ENCODE measurements at places on chromosomes 3 and 15.

DNA sequence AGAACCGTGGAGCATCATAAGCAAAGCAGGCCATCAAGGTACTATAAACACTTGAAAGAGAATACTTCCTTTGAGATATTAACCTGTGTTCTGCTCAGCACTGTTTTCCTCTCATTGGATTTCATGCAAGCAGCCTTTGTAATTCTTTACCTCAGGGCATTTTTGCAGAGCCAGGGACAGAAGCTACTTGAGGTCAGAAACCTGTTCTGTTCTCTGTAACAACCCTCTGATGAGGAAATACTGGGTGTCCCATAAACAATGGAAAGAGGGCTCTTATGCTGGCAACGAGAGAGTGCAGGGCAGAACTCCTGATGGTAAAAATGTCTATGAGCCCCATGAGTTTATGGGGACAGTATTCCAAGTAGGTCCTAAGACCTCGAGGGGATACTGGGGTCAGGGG is 66.0 kb downstream of the DCLK3 start:
- DNase-seq, result no peak

GRCh38 chr3:98901119-98901391 is 440 bp downstream of the DCBLD2 start:
- DNase-seq, result no peak

DNA sequence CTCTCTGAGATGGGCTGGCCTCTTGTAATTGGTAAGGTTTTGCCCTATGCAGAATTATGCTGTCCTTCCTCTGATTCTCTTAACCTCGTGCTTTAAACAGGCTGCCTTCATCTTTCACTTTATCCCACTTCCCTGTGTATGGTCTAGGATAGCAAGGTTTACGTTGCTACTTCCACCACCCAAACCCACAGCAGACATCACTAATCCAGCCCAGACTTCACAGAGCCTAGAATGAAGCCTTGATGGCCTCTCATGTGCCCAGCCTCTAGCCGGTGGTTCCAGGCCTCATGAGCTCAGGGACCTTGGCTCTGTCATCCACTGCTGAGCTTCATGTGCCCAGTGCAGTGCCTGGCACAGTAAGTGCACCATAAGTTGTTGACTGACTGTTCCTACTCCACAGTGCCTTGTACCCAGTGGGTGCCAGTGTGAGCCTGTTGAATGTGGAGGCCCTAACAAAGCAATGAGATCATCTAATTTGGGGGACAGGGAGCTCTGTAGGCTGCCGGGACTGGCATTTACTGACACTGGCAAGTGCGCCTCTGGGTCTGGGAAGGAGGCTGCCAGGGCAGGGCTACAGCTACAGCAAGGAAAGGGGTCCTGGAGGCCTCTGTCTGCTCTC is 12.5 kb downstream of the SLC6A6 start:
- DNase-seq, result no peak

- DNase-seq, result no peak
Observed at GRCh38 chr3:146274833-146275232, 23.9 kb upstream of the PLSCR4 start.

- DNase-seq, result no peak
Observed at GRCh38 chr3:100144255-100144866, 30.1 kb upstream of the FILIP1L start.

- no peak for DNase-seq
Observed at GRCh38 chr3:23108451-23109057, 94.6 kb upstream of the UBE2E2 start.

DNA sequence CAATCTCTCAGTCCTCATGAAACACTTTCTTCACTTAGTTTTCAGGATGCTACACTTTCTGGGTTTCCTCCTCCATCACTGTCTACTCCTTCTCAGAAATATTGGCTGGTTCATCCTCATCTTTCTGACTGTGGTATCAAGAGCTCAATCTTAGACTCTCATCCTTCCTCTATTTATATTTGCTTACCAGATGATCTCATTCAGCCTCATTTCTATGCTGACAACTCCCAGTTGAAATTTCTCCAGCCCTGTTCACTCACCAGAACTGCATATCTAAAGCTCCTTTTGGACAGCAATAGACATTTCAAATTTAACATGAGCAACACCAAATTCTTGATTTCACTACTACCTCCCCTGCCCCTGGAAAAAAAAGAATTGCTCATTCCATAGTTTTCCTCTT is 48.0 kb upstream of the FBN1 start:
- no peak for DNase-seq

GRCh38 chr3:176687754-176688153 is 509.5 kb downstream of the TBL1XR1 start:
- DNase-seq, result no peak

DNA sequence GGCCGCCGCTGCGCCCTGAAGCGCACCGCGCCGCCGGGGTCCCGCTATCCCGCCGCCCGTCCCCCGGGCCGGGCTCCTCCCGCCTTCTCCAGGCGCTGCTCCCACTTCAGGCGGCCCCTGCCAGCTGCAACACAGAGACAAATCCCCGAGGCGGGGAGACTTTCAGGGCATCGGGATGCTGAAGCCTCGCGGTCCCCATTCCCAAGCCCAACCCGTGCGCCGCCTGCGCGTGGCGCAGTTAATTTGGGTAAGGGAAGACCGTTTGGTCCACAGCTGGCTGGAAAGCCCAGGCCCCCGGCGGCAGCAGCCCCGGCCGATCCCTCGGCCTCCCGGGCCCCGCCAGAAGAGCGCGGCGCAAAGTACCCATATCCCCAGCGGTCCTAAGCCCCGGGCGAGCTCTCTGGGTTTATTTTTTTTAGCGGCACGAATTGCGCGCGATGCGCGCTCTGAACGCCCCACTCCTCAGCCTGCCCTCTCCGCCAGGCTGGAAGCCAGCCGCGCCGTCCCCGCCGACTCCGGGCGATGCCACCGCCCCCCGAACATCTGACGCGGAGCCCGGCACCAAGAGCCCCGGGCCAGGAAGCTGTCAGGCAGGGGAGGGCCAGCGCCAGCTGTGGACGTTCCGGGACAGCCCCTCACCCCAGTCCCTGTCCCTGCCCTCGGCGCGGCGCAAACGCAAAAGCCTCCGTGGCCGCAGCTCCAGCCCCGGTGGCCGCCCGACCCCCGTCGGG is 517 bp downstream of the FBN1 start:
- no peak for DNase-seq

- DNase-seq, result no peak
Observed at GRCh38 chr15:50180091-50180490, 1.9 kb upstream of the SLC27A2 start.

DNA sequence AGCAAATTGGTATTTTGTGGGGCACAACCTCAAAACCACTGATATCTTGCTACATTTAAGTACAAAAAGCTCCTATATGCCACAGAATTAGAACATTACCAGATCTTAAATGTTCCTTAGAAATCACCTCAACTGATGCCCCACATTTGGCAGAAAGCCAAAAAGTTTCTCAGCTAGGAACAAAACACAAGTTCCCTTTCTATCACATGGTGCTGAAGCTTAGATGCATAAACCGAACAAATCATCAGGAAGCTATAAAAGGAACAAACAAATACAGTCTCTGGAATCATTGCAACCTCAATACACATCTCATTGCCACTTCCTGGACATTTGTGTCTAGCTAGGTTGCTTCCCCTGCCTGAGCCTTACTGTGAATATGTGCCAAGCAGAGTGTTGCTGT is 492.6 kb downstream of the LPP start:
- no peak for DNase-seq

DNA sequence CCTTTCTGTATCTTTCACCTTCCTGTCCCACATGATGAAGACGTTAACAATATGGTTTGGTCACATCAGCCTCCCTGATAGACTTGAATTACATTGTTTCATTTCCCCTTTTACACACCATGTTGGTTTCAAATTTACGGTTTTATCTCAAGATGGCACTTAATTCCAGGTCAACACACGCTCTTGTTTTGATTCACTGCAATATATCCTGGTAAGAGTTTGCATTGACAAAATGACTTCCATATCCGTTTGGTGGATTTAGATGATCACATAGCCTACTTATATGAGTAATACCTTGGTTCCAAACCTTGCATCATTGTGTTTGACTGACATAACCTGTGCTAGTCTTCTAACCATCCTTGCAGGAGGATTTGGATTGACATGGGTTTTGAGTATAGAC is 499.4 kb downstream of the ROBO1 start:
- DNase-seq, result no peak

DNA sequence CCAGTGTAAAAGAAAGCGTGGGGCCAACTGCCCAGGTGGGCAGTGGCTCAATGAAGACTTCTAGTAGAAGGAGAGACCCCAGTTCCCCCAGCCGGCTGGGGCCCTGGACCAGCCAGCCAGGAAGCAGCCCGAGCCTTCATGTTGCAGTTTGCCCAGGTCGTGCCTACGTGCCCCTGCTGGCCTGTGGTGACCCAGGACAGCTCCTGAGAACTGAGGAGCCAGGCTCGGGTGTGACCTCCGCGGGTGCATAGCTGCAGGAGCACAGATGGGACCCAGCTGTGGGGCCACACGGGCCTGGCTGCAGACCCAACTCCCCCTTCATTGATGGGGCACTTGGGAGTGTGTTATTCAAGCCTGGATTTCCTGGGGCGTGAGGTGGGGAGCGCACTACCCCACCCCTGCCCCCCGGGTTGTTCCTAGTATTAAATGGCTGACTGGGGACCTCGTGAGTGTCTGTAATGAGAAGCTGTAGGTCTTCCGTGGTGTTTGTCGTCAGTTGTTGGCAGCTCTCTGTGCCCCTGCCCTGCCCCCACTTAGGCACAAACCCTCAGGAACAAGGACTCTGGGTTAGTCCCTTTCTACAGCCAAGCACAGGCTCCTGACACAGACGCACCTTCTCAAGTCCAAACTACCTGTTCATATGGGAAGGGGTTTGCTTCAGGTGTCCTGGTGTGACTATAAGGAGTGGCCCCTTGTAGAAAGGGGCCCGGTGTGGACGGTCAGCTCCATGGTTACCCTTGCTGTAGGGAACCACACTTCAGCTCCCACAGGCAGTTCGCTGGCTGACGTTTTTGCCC is 39.1 kb downstream of the IDH2 start:
- DNase-seq, result no peak

- DNase-seq, result no peak
Observed at GRCh38 chr15:68833700-68834331, 13.1 kb upstream of the ANP32A start.

GRCh38 chr15:85831415-85832113 is 36.8 kb upstream of the KLHL25 start:
- peak; percentile 83 for DNase-seq

GRCh38 chr3:86793786-86794185 is 197.2 kb downstream of the VGLL3 start:
- DNase-seq, result no peak

GRCh38 chr15:58555162-58556027 is 123.6 kb downstream of the LIPC start:
- DNase-seq, result peak; percentile 43

DNA sequence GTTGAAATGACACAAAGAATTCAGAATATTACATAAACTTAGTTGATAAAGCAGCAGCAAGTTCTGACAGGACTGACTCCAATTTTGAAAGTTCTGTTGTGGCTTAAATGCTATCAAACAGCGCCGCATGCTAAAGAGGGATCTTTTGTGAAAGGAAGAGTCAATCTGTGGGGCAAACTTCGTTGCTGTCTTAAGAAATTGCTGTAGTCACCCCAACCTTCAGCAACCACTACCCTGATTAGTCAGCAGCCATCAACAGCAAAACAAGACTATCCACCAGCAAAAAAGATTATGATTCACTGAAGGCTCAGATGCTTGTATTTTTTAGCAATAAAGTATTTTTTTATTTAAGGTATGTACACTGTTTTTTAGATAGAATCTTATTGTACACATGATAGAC is 14.2 kb downstream of the CRBN start:
- no peak for DNase-seq

DNA sequence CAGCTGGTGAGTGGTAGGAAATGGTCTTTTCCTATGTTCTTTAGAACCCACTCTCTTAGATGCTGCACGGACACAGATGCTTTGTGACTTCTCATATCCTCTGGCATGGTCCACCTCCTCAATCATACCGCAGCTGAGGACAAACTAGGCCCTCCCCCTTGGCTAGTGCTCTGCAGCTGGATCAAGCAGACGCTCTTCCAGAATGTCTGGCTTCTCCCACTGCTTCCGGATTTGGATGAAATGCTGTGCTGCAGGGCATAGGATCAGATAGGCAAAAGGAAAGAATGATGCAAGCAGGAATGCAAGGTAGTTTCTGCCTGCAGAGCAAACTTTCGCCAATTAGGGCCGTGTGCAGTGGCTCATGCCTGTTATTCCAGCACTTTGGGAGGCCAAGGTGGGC is 75.7 kb upstream of the SLC4A7 start:
- no peak for DNase-seq

DNA sequence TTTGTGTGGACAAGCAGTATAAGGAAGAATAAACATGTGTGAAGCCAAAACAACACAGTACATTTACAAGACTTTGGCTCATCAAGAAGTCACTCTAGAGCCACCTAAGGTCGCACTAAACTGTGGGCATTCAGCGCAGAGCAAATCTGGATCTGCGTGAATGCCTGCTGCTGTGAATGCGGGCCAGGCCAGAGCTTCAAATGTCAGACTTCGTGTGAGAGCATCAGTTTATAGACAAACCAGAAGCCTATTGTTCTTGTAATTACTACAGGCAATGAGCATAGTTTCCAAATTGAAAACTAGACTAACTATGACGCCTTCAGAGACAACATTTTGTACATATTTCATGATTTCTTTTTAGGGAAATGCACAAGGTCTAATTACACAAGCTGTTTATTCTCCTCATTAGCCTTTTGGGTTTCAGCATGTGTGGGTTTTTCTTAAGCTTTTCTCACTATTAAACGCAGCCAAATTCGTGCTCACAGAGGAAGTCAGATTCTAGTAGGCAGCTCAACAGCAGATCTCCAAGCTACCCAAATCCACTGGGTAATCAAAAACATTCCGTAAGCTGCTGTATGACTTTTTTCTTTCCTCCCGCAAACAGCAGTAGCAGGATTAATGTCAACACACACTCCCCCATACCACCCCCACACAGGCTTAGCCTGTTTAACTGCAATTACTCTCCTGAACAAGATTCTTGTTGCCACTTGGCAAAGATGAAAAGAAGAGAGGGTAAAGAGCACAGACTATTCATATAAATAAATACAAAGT is 84.5 kb upstream of the SETMAR start:
- DNase-seq, result no peak

DNA sequence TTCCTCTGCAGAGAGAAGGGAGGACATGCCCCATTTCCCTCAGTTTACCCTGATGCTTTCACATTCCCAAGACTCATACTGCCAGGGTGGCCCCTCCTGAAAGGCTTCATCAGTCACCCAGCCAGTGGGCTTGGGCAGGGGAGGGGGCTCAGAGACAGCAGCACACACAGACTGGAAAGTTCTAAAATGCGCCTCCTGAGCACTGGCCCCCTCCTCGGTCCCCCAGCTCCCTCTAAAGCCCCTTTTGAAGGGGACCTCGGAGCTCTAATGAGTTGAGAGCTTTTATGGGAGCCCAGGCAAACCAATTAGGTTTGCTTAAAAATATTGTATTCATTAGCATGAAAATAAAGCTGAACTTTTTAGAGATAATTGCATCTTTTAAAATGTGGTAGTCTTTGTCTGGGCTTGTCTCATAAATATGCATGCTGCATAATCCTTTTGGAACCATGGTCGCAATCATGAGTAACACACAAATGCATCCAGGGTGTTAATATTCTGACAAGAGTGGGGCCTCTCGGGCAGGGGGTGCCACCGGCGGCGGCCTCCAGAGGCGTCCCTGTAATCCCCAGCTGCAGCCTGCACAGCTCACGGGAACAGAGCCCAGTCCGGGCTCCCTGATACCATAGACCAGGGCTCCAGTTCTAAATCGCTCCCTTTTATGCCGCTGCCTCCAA is 78.5 kb downstream of the RPLP1 start:
- DNase-seq, result no peak

Data from DMS 273 treated with DMSO at 0.1 percent for 48 hours (cell line).